ENCODE measurements at places on chromosomes 6 and 20.
A peak's percentile ranks its signal among the peaks of the same experiment; 100 is the strongest.

- no peak for DNase-seq
These were observed 59.3 kb downstream of the UBE3D start for GRCh38 chr6:83006270-83006905.

DNA sequence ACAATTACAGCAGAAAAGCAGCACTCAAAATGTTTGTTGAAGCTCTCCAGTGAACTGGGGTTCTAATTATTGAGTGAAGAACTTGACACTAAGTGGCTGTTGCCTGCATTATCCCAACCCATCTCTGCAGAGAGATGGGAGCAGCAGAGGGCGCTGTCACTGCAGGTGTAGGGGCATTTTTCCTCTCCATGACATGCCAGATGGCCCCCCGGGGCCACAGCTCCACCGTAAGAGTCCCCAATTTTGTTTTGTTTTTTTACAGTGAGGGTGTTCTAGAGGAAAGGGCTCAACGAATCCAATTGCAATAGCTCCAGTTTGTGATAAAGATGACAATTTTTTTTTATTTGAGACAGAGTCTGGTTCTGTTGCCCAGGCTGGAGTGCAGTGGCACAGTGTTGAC lies 1.9 kb upstream of the FUCA2 start:
- no peak for DNase-seq

DNA sequence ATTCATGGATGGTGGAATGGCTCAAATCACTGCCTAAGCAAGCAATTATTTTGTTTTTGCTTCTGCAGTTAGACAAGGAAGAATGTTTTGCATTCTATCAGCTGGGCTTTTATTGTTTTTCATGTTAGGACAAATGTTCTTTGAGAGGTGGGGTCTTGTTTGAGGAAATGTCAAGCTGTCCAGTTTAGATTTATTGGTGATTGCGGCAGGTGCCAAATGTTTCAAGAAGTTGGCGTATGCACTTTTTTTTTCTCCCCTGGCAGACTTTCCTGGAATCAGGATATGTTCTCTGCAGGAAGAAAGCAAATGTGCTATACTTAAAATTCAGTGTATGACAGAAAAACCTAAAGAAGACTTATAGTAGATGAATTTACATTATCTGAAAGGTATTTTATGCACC lies 81.0 kb upstream of the JAG1 start:
- DNase-seq = no peak

DNA sequence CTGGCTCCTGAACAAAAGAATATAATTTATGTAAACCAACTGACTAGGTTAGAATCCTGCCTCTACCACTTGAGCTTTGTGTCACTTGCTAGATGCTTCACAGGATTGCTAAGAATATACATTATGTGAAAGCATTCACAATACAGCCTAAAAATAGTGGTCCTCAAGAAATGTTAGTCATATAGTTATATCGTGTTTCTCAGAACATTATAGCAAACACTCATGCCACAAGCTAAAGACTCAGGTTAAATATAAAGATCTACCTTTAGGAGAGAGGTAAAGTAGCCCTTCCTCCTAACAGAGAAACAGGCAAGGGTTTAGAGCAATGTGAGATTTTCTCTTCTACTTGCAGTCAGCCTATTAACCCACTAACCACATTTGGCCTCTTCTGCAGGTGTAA lies 17.8 kb upstream of the ALDH8A1 start:
- no peak for DNase-seq

GRCh38 chr6:71262914-71263313 lies 25.7 kb upstream of the OGFRL1 start:
- no peak for DNase-seq

DNA sequence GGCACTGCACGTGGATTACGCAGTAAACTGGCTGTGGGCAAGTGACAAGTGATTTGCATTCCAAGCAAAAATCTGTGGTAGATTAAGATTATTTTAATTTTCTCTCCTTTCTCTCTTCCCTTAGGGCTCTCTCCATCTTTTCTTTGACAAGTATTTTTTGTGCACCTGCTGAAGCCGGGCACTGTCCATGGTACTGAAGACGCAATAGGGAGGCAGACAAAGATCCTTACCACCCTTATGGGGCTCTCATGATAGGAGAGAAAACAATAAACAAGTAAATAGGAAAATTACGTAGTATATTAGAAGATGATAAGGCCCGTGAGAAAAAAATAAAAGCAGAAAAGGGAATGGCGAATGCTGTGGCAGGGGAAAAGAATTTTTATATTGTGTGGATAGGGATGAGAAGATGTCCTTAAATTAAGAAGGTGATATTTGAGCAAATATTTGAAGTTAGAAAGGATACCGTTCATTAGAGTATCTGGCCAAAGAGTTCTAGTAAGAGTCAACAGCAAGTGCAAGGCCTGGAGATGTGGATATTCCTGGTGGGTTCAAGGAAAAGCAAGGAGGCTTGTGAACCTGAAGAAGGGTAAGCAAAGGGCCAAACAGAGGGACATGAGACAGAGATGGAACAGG lies 146.0 kb downstream of the LAMP5 start:
- DNase-seq = peak; percentile 11

GRCh38 chr20:6583134-6583738 lies 184.2 kb upstream of the BMP2 start:
- DNase-seq = peak; percentile 23

GRCh38 chr6:165877192-165877591 lies 214.2 kb upstream of the PDE10A start:
- no peak for DNase-seq

DNA sequence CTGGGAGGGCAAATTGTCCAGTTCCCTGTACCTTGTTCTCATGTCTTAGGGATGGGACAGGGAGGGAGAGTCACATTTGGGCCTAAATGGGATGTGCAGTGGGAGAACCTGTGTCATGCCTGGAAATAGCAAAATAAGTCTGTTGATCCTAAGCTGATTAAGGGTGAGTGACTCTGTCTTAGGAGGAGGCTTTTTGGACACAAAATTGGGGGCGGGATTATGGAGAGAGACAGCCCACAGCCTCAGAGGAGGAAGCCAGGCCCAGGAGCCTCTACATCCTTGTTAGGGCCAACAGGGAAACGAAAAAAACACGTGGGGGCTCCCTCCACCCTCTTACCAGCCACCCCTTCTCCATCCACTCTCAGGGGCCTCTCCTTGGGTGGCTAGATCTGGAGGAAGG lies 2.2 kb downstream of the KCNB1 start:
- no peak for DNase-seq

DNA sequence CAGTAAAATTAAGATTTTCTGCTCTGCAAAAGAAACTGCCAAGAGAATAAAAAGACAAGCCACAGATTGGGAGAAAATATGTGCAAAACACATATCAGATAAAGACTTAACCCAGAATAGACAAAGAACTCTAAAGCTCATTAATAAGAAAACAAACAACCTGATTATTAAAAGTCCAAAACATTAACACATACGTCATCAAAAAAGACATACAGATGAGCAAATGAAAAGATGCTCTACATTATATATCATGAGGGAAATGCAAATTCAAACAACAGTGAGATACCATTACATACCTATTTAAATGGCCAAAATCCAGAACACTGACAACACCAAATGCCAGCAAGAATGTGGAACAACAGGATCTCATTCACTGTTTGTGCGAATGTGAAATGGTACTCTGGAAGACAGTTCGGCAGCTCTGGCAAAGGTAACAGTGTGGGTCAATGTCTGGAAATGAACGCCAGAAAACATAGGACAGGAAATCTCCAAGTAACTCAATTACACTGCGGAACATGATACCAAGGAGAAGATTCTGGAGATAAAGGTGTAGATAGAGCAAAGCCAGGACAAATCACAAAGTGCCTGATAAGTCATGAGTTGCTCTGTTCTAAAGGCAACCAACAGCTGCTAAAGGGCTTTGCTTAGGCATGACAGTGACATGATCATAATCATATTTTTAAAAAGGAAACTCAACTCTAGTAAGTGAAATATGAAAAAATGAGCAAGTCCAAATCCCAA lies 96.8 kb downstream of the PDE10A start:
- no peak for DNase-seq

DNA sequence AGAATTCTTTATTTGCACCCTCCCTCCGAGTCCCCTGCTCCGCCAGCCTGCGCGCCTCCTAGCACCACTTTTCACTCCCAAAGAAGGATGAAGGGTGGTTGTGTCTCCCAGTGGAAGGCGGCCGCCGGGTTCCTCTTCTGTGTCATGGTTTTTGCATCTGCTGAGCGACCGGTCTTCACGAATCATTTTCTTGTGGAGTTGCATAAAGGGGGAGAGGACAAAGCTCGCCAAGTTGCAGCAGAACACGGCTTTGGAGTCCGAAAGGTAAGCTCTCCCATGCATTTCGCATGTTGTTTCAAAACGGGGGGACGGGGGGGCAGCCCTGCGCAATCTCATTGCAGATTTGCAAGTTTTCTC lies 357 bp downstream of the PCSK2 start:
- DNase-seq = no peak

GRCh38 chr20:10777710-10778109 lies 103.9 kb upstream of the JAG1 start:
- DNase-seq = no peak

DNA sequence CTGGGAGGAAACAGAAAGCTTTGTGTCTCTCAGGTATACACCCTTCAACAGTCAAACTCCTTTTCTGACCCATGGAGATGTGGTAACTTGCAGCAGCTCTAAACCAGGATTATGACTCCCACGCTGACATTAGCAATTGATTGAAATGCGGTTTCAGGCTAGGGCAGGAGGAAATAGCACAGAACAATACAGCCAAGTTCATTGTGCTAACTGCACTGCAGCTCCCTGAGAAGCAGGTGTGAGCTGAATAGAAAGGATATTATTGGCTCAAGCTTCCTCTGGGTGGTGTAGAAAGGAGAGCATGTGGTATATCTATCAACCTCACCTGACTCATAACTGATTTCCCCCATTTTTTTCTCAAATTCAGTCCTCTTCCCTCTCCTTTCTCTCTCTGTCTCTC lies 612.3 kb upstream of the BTBD3 start:
- peak; percentile 22 for DNase-seq

DNA sequence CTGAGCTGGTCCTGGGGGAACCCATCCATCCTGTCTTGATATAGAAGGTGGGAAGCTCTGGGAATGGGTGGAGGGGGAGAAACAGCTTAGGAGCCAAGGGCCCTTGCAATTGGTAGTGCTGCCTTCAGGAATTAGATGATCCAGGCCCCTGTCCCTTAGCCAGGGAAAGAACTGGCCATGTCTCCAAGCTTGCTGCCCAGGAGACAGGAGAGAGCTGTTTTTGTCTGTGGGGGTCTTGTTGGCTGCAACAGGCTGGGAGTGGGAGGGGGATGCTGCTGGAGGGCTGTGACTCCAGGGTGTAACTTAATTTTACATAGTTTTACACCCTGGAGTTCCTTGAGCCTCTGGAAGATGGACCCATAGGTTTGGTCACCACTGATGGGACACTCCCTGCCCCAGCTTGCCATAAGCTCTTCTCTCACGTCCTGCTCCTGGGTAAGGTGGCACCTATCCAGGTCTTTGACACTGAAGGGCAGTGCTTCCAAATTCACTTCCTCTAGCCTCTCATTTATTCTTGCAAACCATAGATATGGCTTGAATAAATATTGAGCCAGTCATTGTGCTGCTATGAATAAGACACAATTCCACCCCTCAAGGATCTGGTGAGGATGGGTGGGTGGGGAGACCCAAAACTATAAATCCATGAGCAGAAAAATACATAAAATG lies 16.8 kb downstream of the VEGFA start:
- no peak for DNase-seq

DNA sequence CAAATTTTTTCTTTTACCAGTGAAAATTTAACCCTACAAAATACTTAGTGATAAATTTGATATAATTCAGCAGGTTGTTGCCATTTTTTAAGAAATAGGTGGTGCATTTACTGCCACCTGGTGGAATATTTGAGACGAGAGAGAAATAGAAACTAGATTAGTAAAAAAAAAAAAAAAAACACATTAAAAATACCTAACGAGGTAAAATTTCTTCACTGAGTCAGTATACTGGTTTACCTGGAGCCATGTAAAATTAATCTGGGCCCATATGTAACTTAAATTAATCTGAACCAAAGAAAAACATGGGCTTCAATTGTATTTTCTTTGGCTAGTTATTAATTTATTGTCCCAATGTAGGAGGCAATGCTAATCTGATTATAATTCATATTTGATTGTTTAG lies 520.8 kb downstream of the EPM2A start:
- peak; percentile 28 for DNase-seq

DNA sequence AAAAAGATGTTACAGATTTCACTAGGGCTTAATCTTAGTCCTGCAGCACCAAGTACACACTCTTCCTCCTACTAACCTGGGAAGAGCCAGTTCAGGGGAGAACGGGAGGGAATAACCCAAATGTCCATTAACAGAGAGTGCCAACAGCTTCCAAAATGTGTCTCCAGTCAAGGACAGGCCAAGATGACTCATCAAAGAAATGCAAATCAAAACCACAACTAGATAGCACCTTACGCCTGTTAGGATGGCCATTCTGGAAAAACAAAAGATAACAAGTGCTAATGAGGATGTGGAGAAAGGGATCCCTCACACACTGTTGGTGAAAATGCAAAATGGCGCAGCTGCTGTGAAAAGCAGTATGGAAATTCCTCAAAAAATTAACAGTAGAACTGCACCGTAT lies 3.8 kb upstream of the MAS1L start:
- no peak for DNase-seq

GRCh38 chr20:21569586-21569985 lies 55.7 kb upstream of the NKX2-2 start:
- DNase-seq = no peak
